ENCODE measurements at places on chromosomes 3 and 15.

GRCh38 chr15:56552659-56553058 is 87.7 kb upstream of the MNS1 start:
- no peak for DNase-seq

DNA sequence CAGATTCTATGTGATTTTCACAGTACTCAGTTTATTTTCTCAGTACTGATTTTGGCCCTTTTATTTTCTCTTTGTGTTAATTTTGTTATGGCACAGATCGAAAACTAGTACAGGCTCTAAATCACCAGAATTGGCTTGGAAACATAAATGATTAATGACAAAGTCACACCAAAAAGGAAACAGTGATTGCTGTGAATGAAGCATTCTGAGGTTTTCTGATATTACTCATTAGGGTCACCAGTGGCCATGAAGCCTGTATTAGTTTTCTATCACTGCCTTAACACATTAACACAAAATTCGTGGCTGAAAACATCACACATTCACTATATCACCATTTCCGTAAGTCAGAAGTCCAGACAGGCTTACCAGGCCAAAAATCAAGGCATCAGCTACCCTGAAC is 343.0 kb upstream of the THRB start:
- DNase-seq = no peak

- DNase-seq = no peak
Measured at GRCh38 chr3:183826448-183827250, 1.3 kb upstream of the MAP6D1 start.

GRCh38 chr3:124888482-124889441 is 1.6 kb upstream of the ITGB5 start:
- peak; percentile 75 for DNase-seq

DNA sequence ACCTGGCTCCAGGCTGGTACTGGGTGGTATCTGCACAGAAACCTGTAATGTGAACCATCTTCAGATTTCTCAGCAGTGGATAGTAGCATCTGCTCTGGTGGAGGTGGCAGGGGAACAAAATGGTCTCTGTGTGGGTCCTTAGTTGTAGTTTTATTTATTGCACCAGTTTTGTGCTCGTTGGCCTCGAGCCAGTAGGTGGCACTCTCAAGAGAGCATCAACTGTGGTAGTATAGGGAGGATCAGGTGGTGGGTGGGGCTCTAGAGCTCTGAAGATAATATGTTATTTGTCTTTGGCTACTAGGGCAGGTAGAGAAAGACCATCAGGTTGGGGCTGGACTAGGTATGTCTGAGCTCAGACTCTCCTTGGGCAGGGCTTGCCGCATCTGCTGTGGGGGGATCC is 254.0 kb upstream of the GPR149 start:
- peak; percentile 51 for DNase-seq

DNA sequence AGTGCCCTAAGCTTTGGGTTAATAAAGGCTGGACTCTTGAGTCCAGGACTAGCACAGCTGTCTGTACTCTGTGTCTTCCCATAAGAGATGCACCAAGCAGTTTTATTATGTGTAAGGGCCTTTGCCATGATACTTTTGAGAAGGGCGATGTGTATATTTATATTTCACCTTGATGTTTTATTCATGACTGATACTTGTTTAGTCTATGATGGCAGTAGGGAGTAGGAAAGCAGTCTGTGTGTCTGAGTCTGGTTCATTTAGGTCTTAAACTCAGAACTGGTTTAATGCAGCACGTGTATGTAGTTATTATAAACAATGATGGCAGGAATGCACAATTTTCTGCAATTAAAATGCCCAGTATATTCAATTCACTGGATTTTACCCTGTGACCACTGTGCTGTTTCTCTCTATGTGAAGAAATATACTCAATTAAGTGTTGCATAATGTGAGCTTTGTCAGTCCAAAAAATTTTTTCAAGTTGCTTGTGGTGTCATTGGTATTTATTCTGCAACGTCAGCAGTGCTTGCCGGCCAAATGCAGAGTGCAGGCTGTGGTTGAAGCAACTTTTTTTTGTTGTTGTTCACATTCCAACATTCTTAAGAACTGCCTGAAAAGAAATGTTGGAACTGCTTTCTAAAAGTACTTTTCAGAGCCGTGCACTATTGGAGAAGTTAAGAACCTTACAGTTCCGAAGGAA is 423.7 kb upstream of the SEMA6D start:
- DNase-seq = no peak

Data from ELF-1 (cell line).